Activated CD4-positive, alpha-beta T cell treated with anti-CD3 and anti-CD28 coated beads for 1 hour (primary cell): ENCODE measurements at places on chromosomes 7 and 10.
A peak's percentile ranks its signal among the peaks of the same experiment; 100 is the strongest.

DNA sequence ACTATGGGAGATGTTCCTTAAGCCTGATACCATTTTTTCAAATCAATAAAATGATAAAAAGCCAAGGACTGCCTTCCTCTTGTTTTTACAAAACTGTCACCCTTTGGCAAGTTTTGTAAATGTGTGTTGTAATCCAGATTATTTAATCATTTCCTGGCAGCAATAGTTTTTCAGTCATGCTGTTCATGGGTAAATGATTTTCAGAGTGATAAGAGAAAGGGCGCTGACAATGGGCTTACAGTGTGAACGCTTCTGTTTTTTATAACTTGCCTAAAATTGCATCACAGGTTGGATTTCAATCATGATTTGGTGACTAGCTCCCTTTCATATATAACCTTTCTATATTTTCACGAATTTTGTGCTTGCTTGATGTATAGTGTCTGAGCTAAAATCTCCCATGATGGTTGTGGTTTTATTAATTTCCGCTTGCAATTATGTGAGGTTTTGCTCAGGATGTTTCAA is 19.0 kb upstream of the DMBT1 start:
- DNase-seq = no peak

DNA sequence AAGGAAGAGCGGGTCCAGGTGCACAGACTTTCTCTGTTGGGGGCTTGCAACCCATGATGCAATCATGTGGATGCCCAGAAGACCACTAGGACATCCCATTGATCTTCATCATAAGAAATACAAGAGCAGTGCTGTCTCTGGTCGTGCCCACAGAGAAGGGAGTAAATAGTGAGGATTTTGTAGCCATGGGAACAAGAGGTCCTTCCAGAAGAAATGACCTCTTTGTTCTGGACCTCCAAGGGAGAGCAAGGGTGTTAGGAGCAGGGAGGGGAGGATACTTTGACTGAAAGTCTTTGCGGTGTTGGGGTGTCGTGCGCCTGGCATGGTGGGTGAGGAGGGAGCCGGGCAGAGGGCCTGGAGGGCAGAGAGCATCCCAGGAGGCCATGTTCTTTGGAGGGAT is 55.0 kb upstream of the EN2 start:
- DNase-seq = no peak

DNA sequence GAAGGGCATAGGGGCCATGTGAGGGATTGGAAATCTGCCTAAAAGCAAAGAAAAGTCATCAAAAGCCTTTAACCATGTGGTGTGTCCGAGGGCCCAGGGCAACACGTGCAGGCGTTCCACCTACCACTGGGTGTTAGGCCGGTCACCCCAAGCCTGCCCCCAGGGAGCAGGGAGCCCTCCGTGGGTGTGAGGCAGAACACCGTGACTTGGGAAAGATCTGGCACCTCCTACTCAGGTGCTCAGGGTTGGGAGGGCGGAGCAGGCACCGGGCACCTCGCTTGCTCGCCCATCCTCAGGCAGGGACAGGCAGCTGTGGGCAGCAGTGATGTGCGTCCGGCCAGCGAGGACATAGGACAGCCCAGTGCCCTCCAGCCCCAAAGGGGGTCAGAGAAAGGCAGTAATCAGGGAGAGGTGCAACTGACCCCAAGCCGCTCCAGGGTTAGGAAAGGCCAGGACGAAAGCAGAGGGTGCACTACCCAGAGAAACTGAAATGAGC is 80.7 kb upstream of the CHST15 start:
- peak; percentile 5 for DNase-seq

DNA sequence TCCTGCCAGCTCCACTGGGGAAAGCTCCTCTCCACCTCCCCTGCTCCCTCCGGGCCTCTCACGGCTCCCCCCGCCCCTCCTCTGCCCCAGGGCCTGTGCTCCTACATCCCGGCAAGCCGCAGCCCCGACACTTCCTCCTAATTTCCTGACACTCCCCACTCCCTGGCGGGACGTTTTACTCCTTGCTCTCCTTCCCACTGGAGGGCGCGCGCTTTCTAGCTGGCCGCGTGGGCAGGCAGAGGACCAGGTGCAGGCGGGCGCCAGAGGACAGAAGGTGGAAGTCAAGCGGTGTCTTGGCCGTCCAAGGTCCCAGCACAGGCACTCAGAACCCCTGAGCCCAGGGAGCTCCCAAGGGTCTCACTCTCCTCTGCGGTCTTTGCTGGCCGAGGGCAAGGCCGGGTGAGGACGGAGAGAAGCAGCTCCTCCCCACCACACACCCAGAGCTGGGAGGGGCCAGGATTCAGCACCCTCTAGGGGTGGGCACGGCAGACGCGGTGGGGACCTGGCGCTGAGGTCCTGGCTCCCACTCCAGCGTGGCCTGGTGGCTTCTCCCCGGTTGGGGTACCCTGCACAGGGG is 19.1 kb downstream of the ADAM8 start:
- no peak for DNase-seq

DNA sequence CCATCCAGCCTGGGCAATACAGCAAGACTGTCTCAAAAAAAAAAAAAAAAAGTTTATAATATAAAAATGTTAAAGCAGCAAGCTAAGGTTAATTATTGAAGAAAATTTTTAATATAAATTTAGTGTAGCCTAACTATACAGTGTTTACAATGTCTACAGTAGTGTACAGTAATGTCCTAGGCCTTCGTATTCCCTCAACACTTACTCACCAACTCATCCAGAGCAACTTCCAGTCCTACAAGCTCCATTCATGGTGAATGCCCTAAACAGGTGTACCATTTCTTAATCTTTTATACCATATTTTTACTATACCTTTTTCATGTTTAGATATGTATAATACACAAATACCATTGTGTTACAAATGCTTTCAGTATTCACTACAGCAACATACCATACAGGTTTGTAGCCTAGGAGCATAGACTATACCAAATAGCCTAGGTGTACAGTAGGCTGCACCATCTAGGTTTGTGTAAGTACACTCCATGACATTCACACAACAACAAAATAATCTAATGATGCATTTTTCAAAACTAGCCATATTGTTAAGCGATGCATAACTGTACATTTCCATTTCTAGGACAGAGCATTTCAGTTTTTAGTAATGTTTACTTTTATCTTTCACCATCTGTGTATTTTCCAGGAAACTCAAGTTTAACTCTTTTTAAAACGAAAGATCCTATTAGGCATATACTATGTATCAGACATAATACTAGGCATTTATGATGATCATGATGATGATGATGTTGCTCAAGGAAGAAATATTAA is 43.3 kb downstream of the CNOT4 start:
- DNase-seq = no peak
